Urinary bladder (tissue), 4 donors: ENCODE measurements at places on chromosomes 1 and 21. TPM values are rescaled to one million over a fixed set of nuclear protein-coding genes. Genes with fewer than 3 reads are reported as not detected.

GRCh38 chr1:211619033-211619996, 40.4 kb upstream of the SLC30A1 start:
- no peak for DNase-seq

GRCh38 chr1:114008993-114009392, 29.7 kb downstream of the OLFML3 start:
- DNase-seq, result no peak

DNA sequence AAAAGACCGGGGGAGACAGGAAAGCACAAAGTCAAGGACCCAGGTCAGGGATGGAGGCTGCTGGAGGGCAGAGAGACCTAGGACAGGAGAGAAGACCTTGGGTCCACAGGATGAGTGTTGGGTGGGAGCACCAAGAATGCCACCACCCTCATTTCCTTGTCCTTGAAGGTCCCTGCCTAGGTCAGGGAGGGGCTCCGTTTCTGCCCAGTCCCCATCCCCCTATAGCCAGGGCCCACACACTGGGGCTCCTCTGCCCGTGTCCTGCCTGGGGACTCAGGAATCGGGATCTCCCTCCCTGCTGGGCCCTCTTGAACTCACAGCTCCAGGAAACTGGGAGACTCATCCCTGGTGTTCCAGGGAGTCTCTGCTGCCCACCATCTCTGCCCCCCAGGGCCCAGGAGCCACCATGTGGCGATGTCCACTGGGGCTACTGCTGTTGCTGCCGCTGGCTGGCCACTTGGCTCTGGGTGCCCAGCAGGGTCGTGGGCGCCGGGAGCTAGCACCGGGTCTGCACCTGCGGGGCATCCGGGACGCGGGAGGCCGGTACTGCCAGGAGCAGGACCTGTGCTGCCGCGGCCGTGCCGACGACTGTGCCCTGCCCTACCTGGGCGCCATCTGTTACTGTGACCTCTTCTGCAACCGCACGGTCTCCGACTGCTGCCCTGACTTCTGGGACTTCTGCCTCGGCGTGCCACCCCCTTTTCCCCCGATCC, 584 bp downstream of the TINAGL1 start:
- no peak for DNase-seq

GRCh38 chr1:89590341-89591080, 42.4 kb upstream of the LRRC8C start:
- no peak for DNase-seq

GRCh38 chr1:42747125-42747524, 7.1 kb upstream of the CLDN19 start:
- DNase-seq, result no peak

DNA sequence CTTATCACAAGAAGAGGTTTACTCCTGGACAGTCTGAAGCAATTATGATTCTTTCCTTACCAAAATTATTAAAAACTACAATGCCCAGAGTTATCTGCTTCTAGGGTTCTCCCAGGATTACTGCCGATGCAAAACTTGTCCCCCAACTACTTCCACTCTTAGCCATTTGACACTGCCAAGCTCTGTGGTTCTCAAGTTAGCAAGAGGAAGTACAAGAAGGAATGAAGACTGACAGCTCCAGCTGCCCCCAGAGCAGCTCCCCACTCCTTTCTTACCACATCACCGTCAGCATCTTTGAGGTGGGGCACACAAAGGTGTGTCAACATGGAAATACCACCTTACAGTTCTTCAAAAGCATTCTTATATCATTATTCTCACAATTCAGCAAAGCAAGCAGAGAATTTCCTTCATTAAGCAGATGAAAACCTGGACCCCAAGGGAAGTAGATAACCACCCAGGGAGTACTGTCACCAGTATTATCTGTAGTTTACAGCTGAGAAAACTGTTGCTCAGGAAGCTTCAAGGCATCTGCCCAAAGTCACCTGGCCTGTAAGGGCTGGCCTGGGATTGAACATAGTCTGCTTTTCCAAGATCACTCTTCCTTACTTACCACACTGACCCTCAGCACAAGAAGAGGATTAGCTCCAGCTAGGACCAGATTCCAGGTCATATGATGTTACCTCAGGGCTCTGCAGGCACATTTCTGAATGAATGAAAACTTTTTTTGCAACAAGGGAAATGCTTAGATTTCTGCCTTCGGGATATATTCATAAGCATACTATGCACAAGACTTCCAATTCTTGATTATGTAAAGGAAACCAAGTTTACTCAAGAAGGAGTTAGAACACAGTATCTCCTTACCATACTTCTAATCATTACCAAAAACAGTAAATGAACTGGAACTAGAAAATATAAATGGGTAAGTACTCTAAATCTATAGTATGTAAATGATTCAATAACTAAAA, 9.3 kb downstream of the PSMG1 start:
- no peak for DNase-seq

- DNase-seq, result no peak
These were observed 148.7 kb upstream of the SPAG17 start for GRCh38 chr1:118333601-118334210.

DNA sequence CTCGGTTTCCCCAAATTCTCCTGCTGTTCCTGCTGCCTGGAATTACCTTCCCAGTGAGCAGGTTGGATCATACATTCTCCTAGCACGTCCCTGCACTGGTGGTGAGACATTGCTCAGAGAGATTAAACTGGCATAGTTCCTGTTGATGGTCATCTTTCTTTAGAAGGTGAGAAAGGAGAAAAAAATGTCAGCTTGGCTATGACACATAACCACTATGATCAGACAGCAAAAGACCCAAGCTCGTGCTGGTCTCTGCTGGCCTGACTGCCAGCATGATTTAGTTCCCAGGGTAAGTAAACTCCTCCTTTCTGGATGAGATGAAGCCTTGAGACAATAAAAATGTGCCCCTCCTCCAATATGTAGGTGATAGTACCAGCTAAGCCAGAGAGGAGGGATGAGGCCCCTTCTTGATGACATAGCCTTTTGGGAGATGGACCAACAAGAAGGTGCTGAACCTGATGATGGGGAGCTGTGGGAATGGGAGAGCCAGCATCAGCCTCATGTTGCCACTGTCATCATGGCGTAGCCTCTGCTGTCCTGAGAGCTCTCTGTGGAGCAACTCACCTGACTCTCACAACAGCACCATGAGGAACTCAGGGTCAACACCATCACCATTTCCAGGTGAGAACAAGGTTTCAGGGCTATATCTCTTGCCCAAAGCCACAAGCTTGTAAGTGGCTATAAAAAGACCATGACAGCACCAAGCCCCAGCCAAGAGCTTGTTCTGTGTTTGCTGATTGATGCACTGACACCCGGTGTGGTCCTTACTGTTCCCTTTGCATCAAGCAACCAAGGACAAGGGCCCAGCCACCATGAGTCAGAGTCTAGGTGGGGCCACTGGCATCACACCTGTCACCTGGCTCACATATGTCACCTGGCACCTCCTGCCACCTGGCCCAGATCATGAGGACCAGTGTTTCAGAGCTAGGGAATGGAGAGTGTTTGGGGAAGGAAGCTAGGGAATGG, 200.0 kb downstream of the MATN1 start:
- DNase-seq, result no peak

DNA sequence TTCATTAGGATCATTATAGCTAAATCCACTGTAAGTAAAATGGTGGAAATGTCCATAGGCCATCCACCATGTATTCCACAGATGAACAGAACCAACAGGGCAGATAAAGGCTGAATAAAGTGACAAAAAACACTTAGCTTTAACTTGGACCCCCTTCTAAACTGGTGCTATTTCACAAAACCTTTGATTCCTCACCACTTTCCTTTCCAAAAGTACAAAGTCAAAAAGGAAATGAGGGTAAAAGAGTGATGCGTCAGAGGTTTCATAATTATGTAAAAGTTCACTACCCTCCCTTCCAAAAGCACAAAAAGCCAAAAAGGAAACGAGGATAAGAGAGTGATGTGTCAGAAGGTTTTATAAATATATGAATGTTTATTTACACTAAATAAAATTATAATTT, 172.2 kb downstream of the TBX15 start:
- no peak for DNase-seq

- no peak for DNase-seq
These were observed 47.7 kb downstream of the ETS2 start for GRCh38 chr21:38853421-38853919.

- no peak for DNase-seq
These were observed 64.5 kb upstream of the ABCG1 start for GRCh38 chr21:42154237-42155044.

- peak; percentile 37 for DNase-seq
These were observed 45.2 kb upstream of the CNTN2 start for GRCh38 chr1:204997591-204998355.

DNA sequence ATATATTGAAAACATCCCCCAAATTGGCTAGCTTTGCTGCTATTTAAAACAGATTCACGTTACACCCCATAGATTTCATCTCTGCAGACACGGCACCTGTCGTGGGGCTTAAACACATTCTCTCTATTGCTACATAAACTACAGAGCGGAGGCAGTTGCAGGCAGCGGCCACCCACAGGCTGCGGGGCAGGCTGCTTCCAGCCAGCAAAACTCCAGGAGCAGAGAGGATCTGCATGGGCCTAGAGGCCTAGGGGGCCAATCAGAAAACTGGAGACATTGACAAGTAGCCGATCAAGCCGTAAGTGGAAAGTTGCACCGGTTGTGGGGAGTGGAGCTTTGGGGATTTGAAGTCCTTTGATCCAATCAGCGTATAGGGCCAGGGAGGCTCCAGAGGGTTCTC, 129.0 kb upstream of the KLHDC7A start:
- no peak for DNase-seq

DNA sequence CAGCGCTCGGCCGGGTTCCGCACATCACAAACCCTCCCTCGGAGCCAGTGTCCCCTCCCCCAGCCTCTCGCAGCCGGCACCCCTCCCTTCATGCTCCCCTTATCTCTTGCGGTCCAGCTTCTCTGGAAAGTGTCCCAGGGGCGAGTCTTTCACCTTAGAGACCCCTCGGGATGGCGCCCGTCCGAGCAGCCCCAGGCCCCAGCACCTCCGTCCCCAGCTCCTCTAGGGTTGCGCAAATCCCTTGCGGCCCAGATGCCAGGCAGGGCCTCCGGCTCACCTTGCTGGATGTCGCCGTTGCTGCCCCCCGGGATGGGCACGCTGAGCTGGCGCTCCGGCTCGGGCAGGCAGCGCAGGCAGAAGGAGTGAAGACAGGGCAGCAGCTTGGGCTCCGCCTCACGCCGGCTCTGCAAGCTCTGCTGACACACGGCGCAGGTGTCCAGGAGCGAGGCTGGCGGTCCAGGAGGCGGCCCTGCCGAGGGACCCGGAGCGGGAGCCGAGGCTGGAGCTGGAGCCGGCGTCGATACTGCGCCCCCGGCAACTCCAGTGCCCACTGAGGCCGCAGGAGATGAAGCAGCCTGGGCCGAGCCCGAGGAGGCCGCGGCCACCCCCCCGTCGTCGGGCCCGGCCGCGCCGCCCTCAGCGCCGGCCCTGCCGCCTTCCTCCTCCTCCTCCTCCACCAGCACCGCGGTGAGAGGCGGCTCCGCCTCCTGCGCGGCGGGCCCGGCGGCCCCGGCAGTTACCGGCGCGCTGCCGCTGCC, 550 bp downstream of the TRIM33 start:
- no peak for DNase-seq

GRCh38 chr21:40143822-40144525, 276.7 kb downstream of the PCP4 start:
- DNase-seq, result peak; percentile 50

DNA sequence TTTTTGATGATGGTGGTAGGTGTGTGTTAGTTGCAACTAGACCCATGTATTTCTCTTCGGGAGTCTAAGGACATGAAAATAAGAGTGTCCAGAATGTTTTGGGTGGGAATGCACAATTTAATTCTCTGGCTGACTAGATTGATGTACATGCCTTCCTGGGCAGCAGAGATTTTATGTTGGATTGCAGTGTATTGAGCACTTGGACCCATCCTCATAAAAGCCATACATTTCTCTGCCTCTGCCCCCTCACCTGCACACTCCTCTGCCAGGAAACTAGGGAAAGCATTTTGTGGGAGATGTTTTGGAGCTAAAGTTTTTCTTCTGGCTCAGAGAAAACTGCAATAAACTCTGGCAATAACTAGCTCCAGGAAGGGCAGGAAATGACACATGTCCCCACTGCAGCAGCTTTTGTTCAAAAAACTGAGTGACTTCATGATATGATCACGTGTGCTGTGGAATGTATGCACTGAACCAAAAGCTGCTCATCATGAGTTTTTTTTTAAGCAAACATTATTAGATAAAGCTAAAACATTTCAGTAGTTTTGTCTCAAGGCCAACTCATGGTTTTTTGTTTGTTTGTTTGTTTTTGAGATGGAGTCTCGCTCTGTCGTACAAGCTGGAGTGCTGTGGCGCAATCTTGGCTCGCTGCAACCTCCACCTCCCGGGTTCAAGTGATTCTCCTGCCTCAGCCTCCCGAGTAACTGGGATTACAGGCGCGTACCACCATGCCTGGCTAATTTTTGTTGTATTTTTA, 17.6 kb downstream of the RIT1 start:
- DNase-seq, result no peak

- no peak for DNase-seq
These were observed 26.0 kb upstream of the CDCA8 start for GRCh38 chr1:37666241-37666867.

GRCh38 chr1:3679098-3679555, 26.8 kb downstream of the TP73 start:
- DNase-seq, result no peak

GRCh38 chr1:85453640-85454194, 11.2 kb downstream of the DDAH1 start:
- no peak for DNase-seq

DNA sequence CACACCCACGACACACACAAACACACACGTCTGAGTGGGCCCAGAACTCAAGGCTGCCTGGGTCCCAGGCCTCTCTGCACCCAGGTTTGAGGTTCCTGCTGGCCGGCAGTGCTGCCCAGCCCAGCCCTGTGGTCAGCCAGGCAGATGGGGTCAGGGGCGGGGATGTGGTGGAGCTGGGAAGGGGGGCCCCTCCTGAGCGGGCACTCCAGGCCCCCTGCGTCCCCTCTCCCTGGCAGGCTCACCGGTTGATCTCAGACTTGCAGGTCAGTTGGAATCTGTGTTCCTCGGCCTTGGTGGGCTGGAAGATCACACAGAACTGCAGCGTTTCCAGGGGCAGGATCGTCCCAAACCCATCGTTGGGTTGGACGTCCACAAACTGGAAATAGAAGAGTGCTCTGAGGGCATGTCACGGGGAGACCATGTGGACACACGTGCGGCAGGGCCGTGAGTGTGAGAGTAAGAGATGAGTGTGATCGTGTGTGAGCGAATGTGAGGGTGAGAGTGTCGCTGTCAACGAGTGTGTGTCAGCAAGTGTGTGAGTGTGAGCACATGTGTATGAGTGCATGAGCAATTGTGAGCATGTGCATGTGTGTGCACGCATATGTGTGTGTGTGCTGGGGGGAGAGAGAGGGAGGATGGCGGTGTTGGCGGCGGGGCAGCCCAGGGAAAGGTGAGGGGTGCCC, 19.7 kb upstream of the TMEM52 start:
- DNase-seq, result no peak

HJV gene
- total RNA-seq, result 9.4 TPM

BEST4 gene
- total RNA-seq, result not detected

TSPAN2 gene
- total RNA-seq, result 55.4 TPM

WNT3A gene
- not detected for total RNA-seq

KIF26B gene
- total RNA-seq, result 12.2 TPM

SPRR2B gene
- total RNA-seq, result not detected

FCRL6 gene
- total RNA-seq, result not detected

CELA3A gene
- total RNA-seq, result not detected

CAPZB gene
- 77.1 TPM for total RNA-seq

ARHGEF16 gene
- total RNA-seq, result 3.3 TPM

TIAM1 gene
- 36.0 TPM for total RNA-seq

IFNLR1 gene
- 0.79 TPM for total RNA-seq

C1orf56 gene
- total RNA-seq, result 1.4 TPM
